Astrocyte of the cerebellum (primary cell): ENCODE measurements at places on chromosomes 1 and 21.

GRCh38 chr1:198563583-198563982, 23.1 kb upstream of the ATP6V1G3 start:
- no peak for DNase-seq

DNA sequence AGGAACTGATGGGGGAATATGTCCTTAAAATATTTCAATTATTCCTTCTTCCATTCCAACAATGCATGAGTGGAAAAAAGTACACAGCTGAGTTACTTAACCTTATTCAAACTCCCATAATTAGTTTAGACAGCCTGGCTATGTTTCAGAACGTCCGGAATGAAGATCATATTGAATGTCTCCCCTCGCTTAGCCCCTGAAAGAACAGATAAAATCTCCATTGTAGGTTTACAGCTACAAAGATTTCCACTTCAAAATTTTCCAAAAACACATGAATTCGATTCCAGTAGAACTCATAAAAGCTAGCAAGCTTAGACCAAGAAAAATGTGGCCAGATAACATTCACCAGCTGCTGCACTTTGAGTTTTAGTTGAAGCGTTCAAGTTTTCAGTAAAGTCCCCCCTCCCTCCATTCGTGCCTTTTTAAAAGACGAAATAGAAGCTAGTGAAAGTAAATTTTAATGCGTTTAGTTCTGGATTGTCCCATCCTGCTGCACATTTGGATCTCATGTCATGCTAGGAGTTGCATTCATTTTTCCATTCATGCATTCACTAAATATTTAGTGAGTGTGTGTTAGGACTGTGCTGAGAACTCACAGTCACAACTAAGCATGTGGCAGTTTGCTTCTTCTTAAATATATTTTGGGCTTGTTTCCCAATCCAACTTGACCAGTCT, 29.4 kb upstream of the SSX2IP start:
- no peak for DNase-seq

- no peak for DNase-seq
Observed at GRCh38 chr1:30414086-30414850, 309.1 kb downstream of the MATN1 start.

DNA sequence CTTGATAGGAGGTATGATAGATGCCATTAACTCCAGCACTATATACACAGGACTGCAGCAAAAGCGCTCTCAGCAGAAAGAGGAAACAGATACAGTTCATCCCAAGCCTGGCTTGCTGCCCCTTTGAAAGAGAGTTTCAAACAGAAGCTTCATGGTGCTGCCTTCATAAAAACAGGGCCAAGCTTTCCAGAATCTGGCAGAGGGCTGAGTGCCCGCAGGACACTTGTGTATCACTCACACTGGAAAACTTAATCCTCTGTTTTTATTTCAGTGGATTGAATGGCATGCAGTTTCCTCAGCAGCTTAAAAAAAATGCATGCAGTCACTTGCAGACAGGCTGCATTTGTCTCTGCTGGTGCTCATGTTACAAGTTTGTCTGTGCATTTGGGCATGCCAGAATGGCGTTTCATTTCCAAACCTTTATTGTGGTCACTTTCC, 40.4 kb downstream of the KCNJ15 start:
- no peak for DNase-seq

- DNase-seq, result no peak
Observed at GRCh38 chr1:183058851-183059502, 35.8 kb downstream of the LAMC1 start.

- DNase-seq, result no peak
Observed at GRCh38 chr1:32742199-32742947, 39.8 kb upstream of the SYNC start.

- no peak for DNase-seq
Observed at GRCh38 chr21:19781881-19782652, 1216.1 kb upstream of the NCAM2 start.

DNA sequence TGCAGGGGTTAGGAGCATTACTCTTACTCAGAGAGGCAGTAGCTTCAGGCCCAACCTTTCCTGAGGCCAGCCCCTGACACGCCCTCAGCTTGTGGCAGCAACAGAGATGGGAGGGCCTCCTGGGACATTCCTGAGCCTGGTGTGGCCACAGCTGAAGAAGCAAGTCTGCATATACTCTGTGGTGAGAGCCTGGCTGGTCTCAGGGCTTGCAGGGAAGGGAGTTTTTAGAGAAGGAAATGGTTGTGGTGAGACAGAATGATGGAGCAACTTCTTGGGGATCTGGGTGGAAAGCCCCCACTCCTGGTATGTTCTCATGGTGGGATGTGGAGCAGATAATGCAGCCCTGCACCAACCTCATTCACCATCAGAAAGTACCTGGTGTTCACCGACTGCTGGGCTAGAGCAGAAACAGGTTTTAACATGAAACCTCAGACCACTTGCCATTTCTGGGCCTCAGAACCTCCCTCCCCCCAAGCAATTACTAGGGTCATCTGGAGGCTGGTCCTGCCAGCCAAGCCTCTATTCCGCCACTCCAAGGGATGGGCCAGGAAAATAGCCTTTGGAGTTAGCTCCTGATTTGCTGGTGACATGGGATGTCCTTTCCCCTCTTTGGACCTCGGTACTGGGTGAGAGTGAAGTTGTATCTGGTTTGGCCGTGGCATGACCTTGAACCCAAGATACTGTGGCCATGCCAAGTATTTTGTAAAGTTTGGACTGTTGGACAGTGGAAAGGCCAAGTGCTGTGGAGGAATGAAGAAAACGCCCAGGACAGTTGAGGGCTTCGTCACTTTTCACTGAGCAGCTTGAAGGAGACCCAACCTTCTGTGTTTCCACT, 28.1 kb upstream of the RNF19B start:
- peak; percentile 94 for DNase-seq

DNA sequence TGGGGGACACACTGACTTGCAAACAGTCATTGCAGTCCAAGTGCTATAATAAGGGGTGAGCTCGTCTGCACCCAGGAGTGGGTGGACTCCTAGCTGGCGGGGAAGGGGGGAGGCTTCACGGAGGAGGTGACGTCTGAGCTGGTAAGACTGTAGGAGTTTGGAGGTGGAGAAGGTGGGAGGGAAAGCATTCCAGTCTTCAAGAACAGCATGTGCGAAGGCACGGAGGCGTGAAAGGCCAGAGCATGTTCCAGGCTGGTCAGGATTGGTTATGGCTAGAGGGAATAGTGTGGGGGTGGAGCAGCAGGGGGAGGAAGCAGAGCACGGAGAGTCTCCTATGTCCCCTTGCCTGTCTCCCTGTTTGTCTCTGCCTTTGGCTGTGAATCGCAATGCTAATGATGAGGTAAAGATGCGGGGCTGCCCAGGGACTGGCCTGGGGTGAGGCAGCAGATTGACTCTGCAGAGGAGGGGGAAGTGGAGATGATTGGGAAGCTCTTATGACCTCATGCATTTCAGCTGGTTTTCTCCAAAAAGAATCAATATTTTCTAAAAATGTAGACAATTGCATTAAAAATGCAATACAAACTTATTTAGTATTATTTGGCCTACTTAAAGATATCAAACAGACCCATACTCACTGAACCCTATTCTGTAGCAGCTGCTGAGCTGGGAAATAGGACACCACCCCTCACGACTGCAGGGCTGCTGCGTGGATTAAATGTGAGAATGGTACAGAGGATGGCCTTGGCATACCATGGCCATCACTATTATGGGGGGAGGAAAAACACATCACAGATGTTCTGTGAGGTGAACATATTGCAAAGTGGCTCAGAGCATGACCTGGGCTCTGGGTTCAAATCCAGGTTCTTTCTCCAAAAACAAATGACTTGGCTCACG, 2.6 kb upstream of the ZNF436 start:
- DNase-seq, result no peak

GRCh38 chr1:161900160-161900559, 123.5 kb downstream of the OLFML2B start:
- DNase-seq, result no peak
